ENCODE measurements at places on chromosomes 1 and 21. TPM values are rescaled to one million over a fixed set of nuclear protein-coding genes. Genes with fewer than 3 reads are reported as not detected.

TCP10L gene
- 0.13 TPM for total RNA-seq

- DNase-seq, result no peak
These were observed 60.6 kb downstream of the NAV1 start for GRCh38 chr1:201599548-201599947.

DNA sequence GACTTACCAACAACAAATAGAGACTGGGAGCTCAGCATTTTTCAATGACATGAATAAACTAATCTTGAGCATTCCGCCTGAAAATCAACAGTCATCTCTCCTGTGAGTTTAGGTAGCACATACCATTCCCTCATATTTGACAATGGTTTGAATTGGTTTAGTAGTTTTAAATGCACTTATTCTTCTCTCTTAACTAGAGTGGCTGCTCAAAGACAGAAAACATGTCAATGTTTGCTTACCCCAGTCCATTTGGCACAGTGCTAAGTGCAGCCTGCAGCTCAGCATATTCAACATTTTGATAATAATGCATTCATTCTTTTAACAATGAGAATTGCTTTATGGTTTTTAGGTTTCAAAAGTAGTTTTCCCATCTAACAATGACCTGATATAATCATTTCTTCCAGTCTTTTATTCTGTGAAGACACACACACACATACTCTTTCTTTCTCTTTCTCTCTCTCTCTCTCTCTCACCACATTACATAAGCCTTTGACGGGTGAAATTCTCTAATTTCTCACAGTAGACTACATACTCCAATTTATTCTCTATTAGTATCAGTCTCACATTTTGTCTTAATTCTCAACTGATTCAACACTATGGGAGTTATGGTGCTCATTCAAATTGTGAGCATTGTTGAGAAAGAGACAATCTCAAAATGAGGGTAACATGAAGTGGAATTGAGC, 432.3 kb downstream of the LRRIQ3 start:
- DNase-seq, result no peak

- no peak for DNase-seq
These were observed 125.2 kb upstream of the F3 start for GRCh38 chr1:94666797-94667196.

ADGRB2 gene
- 0.64 TPM for total RNA-seq

GRCh38 chr1:110483308-110483685, 32.3 kb downstream of the PROK1 start:
- no peak for DNase-seq

- DNase-seq, result no peak
These were observed 1.2 kb downstream of the SLAMF7 start for GRCh38 chr1:160740133-160740688.

PTAFR gene
- 10.9 TPM for total RNA-seq

DNA sequence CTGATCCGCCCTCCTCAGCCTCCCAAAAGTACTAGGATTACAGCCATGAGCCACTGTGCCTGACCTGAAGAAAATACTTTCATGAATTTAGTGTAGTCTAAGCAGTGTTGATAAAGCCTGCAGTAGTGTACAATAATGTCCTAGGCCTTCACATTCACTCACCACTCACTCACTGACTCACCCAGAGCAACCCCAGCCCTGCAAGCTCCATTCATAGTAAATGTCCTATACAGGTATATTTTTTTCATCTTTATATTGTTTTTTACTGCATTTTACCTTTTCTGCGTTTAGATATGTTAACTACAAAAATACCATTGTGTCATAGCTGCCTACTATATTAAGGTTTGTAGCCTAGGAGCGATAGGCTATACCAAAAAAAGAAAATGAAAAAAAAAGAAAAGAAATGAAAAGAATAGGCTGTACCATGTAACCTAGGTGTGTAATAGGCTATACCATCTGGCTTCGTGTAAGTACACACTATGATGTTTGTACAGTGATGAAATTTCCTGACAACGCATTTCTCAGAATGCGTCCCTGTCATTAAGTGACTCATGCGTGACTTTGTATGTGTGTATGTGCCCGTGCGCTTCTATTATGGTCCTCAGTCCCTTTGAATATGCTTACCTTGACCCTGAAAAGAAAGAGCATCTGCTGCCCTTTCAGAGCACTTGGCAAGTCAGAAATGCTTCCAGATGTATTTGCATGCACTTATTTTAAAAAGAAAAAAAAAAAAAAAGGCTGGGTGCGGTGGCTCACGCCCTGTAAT, 9.2 kb upstream of the SLAMF8 start:
- DNase-seq, result peak; percentile 96

GRCh38 chr1:37071829-37072228, 37.5 kb upstream of the GRIK3 start:
- DNase-seq, result no peak

DNA sequence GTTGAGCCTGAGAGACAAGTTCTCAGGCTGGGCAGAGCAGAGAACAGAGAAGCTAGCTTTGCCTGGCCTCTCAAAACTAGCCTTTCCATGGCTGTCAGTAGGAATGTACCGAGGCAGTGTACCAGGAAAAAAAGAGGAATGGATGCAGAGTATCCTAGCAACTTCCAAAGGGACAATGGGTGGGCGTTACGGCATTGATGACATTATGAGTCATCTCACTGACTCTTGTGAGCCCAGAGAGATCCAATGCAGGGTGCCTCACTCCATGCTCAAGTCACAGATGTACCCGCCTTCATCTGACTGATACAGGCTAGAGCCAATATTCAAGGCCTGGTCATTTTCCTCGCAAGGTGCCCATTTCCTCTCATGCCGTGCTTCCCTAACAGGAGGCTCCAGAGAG, 51.4 kb upstream of the C8B start:
- peak; percentile 12 for DNase-seq

- no peak for DNase-seq
These were observed 4.5 kb downstream of the PRELP start for GRCh38 chr1:203480084-203480483.

LCE3D gene
- total RNA-seq, result 0.38 TPM

GBP7 gene
- not detected for total RNA-seq

- DNase-seq, result no peak
These were observed 1.7 kb upstream of the DMRTA2 start for GRCh38 chr1:50424884-50425375.
